ENCODE measurements at places on chromosomes 4 and X.
A peak's percentile ranks its signal among the peaks of the same experiment; 100 is the strongest.

DNA sequence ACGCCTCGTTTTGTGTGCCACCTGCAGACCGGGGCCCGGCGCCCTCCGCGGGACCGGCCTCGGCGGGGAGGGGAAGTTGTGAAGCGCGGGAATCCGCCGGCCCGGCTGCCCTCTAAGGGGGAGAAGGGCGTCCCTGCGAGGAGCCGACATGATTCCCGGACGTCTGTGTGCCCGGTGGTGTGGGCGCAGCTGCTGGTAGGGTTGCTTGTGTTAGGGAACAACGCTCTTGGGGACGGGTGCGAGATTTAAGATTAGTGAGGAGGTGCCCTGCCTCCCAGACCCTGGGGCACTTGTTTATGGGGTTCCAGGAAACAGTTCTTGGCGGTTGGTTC lies 627 bp downstream of the CDKN2AIP start:
- no peak for DNase-seq

GRCh38 chr4:120730777-120731320 lies 191.7 kb downstream of the PRDM5 start:
- no peak for DNase-seq

DNA sequence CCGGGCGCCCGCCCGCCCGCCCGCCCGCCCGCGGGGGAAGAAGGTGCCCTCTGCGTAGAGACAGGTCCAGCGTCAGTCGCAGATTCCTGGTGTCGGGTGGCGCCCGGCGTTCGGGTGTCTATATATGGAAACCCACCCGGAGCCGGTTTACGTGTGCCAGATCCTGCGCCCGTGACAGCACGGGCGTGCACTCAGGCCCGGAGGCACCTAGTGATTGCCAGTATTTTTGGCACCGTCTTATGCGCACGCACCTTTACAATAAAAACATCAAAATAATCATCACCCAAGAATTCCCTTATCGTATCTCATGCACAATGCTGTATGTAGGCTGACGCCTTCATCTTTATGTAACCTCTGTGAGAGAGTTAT lies 519 bp downstream of the SLC25A4 start:
- peak; percentile 65 for DNase-seq

- DNase-seq, result no peak
Measured at GRCh38 chr4:146291313-146291712, 77.0 kb downstream of the REELD1 start.

- DNase-seq, result no peak
Measured at GRCh38 chr4:41709844-41710481, 38.6 kb downstream of the PHOX2B start.

DNA sequence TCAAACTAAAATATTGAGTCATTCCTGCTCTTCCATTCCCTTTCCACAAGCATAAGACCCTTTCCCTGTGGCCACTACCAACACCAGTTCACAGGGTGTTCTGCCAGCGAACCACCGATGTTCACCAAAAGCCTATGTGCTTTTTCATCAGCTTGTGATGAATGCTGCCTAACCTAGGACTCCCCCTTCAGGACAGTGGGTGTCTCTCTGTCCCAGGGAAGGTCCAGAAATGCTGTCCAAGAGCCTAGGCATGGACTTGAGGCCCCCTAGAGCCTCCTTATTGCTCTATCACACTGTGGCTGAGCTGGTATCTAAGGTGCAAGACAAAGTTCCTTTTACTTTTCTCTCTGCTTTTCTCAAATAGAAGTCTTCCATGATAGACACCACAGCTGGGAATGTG lies 1015.6 kb downstream of the PCDH19 start:
- DNase-seq, result no peak

DNA sequence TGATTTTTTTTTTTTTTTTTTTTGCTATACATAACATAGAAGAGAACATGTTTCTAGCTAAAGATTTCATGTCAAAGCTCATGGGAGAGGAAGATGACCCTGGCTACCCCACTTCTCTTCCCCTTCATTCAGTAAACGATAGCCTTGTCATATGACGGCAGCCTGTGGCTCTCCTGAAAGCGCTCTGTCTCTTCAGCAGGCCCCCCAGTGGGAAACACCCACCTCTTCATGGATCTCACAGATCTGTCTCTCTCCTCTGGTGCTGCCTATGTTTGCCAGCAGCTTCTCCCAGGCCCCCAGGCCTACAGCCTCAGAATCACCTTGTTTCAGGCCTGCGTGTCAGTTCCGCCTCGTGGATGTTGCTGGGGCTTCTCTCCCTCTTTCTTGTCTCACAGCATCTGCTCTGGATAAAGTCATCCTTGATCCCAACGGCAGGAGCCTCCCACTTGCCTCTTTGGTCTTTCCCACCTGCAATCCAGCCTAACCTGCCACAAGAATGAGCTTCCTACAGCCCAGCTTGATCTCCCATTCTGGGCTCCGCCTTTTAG lies 34.6 kb downstream of the RHOH start:
- DNase-seq, result no peak

- no peak for DNase-seq
Measured at GRCh38 chr4:37043342-37043741, 201.2 kb upstream of the NWD2 start.

DNA sequence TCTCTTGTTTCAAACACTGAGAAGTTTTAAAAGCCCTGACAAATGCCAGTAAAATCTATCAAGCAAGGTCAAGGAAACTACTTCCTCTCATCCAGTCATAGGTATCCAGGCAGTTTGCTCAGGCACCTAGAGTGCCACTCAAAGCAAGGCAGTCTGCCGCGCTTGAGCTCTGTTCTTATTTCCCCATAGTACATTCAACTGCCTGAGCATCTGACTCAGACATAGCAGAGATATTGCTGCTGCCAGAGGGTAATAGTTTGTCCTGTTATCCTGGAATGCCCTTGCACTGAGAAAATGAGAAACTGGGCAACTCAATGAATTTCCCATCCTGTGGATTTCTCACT lies 16.1 kb upstream of the ATP8A1 start:
- no peak for DNase-seq

DNA sequence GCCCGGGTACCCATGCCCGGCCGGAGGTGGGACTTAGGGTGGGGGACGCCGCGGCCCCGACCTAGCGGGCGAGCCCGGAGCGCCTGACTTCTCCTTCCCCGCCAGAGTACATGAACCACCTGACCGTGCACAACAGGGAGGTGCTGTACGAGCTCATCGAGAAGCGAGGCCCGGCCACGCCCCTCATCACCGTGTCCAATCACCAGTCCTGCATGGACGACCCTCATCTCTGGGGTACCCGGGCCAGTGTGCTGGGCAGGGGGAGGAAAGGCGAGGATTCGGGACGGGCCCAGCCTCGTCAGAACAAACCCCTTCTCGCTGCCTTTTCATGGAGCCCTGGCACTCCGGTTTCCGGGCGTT lies 622 bp downstream of the TAFAZZIN start:
- DNase-seq, result peak; percentile 50

GRCh38 chr4:54230484-54231418 lies 1.7 kb downstream of the PDGFRA start:
- no peak for DNase-seq

DNA sequence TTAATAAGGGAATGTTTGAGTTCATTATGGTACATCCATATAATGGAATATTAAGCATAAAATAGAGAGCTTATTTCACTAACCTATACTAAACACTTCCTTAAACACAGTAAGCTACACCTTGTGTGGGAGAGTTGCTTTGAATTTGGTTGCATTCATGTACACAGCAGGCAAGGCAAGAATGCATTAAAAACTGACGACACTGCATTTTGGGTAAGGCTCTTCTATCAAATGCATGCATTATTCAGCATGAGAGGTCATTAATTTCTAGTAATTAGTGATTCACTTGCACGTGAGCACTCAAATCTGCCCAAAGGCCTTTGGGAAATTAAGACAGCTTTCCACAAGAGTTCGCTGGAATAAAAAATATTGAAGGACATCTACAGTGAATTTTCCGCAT lies 8.8 kb upstream of the C1GALT1C1 start:
- DNase-seq, result no peak

DNA sequence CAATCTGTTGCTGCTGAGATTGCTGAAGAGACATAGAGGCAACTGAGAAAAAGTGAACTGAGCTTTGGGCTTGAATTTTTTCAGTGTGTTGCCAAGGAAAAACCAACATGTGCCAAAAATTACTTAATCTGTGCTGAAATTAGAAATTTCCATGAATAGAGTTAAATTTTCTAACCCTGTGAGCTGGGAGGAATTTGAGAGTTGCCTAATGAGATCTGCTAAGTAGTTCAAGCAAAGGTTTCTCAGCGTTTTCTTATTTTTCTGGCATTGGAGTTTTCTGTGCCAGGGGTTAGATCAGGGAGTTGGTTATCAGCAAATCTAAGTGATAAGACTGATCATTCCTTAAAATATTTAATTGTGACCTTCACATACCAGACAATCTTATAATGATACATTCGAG lies 457.5 kb upstream of the GNPDA2 start:
- no peak for DNase-seq

- no peak for DNase-seq
Measured at GRCh38 chr4:144356941-144357381, 216.4 kb upstream of the GYPA start.

GRCh38 chr4:115279330-115279729 lies 165.9 kb upstream of the NDST4 start:
- DNase-seq, result no peak

- no peak for DNase-seq
Measured at GRCh38 chrX:12657433-12657832, 133.8 kb upstream of the PRPS2 start.

DNA sequence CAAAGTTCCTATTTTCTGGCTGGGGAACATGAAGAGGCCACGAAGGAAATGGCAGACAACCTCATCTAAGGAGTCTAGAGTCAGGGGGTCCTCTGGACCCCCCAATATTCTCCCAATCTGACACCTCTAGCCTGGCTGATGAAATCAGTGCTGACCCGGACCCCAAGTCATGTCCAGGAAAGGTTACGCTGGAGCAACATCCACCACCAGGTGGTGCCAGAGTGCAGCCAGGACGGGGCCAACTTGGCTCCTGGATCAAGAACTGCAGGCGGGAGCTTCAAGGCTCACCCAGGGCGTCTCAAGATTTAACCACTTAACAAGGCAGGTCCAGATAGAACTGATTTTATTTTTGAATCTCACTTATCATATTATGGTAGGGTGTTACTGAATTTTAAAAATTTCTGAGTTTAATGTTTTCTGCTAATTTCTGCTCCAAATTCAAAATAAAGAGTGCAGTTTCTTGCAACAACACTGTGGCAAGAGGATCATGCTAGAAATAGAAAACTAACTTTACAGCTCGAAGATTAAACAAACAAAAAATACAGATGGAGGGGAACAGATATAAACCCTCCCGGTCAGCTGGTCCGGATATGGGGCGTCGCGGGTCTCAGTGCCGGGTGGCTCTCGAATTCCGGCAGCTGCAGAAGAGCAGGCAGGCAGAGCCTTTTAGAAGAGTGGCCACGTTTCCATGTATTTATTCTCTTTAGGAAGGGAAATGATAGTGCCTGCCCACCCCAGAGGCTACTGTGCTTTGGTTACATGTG lies 135.5 kb downstream of the AFAP1 start:
- peak; percentile 75 for DNase-seq

DNA sequence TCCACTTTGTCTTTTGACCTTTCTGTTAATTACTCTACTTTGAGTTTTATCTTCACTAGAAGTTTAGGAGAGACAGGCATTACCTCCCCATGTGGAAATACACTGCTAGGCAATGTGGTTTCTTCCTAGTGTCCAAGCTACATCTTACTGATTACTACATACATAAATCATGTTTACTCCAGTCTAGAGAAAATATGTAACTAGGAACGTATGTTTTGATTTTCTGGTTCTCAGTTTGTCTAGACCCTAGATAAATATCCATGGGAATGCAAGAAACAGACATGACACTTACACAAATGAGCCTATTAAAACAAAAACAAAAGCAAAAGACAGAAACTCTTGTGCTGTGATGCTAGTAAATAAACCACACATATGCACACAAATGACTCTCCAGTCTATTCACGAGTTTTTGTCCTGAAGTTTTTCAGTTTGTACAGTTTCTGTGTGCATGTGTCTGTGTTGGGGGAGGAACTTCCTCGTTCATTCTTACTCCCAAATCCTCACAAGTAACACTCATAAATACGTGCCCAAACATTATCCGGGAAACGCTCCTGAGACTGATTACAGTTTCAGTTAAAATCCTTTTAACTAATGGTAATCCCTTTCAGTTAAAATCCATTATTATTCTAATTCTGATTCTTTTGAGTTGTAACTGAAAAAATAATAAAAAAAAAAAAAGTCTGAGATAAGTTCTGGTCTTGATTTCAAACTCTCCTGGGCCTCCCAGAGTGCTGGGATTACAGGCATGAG lies 283.5 kb upstream of the FTHL17 start:
- no peak for DNase-seq

- DNase-seq, result no peak
Measured at GRCh38 chr4:76696109-76696508, 201.8 kb downstream of the SOWAHB start.

- DNase-seq, result no peak
Measured at GRCh38 chr4:3269991-3270611, 21.1 kb downstream of the MSANTD1 start.

DNA sequence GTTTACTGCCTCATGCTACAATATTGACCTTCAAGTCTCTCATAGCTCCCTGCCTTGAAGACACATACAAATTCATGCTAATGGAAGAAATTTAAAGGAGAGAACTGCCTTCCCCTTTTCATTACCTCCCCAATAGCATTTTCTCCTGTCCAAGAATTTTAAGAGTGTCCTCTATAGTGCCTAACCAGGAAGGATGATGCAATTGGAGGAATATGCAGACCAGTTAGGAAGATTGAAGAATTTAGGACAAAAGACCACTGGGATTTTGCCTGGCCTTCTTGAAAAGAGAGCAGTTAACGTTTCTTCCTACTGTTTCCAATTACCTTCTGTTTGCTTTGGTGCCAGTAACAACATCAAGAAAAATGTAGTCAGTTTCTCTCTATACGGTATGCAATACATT lies 443.9 kb downstream of the INPP4B start:
- DNase-seq, result no peak

DNA sequence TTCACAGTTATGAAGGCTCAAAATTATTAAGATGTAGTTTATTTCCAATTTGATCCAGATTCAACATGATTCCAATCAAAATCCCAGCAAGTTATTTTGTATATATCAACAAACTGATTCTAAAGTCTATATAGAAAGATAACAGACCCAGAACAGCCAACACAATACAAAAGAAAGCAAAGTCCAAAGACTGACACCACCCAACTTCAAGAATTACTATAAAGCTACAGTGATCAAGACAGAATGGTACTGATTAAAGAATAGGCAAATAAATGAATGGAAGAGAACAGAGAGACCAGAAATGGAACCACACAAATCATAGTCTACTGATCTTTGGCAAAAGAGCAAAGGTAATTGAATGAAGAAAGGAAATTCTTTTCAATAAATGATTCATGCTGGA lies 34.9 kb downstream of the NFXL1 start:
- no peak for DNase-seq

DNA sequence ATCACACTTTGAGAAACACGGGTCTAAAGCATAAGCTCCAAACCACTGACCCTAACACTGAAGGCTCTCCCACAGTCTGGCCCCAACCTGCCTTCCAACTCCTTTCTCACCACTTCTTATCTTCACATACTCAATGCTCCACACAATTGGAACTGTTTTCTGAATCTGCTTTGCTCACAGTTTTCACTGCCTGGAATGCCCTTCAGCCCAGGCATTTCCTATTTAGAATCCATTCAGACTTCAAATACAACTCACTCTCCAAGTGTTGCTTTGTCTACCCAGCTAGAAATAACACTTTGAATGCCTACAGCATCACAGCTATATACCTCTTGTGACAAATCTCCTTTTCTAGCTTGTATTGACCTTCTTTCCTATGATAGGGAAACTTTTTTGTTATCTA lies 10.2 kb downstream of the OTUD4 start:
- no peak for DNase-seq

- no peak for DNase-seq
Measured at GRCh38 chrX:97525981-97526380, 642.3 kb downstream of the RPA4 start.

Data from CD8-positive, alpha-beta memory T cell (primary cell).